ENCODE measurements at places on chromosomes 3 and 15.

DNA sequence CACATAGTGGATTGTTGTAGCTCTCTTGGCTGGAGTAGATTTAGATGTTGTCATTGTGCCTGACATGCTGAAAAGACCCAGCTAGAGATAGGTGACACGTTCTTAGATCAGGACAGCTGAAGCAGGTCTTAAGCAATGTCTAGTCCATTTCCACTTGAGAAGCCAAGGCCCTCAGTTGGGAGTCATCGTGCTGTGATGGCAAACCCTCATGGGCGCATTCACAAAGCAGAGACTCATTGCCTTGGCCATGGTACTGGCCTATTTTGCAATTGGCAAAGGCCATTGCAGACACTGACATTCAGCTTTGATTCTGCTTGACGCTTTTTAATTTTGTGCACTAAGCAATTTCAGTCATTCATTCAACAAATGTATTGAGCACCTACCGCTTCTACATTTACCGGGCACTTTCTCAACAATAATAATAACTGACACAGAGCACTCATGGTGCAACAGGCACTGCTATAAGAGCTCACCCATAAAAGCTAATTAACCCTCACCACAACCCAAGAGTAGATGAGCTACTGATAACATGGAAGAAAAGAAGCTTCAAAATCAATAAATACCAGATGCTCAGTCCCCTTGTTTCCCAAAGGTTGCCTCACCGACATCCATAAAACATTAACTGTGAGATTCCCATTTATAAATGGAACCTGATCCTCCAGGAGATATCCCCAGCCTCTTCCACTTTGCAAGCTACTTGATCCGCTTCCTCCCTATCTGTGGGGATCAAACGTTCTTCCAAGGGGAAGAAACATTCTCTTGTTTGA, 200.1 kb downstream of the TLE3 start:
- DNase-seq: no peak

DNA sequence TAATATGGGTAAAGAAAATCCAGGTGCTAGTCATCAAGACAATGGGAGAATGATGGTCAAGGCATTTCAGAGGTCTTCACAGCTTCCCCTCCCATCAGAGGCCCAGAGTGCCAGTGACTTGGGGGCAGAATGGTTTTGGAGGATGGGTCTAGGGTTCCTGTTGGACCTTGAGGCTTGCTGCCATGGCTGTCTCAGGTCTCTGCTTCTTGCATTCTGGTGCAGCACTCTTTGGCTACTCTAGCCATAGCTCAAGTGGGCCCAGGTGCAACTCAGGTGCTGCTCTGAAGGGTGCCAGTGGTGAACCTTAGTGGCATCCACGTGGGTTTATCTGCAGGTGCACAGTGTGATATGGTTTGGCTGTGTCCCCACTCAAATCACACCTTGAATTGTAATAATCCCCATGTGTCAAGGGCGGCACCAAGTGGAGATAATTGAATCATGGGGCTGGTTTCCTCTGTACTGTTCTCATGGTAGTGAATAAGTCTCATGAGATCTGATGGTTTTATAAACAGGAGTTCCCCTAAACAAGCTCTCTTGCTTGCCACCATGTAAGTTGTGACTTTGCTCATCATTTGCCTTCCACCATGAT, 48.5 kb upstream of the PEX5L start:
- DNase-seq: no peak

DNA sequence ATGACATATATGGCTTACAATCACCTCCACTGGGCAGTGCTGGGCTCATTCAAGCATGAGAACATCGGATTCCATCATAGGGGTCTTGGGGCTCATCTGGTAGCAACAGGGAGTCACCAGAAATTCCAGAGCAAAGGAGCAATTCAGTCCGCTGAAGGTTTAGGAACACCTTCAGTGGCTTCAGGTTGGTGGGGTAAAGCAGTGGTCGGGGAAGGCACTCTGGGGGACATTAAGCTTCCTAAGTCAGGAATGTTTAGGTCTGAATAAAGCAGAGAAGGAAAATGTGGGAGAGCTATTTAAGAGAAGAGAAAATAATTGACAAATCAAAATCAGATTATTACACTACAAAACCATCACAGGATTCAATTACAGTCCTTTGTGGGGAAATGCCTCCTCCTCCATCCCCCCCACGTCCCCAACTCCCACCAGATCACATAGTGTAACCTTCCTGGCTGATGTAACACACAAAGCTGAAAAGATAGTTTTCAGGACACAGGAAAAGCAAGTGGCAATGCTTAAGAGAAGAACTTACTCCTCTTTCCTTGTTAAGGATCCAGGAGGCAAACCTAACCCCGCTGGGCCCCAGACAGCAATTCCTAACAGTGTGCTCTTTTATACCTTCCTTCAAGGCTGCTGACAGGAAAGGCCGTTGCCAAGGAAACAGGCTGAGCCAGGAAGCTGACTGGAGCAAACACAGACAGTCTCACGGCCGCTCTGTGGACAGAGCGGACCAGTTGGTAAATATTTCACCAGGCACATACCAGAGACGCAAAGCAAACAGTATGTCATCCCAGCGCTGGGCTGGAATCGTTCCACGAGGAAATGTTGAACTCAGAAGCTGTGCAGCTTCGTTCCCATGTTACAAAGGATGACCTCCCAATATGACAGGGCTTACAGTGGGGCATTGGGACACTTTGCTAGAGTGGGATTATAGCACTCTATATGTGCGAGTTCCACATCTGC, 57.5 kb upstream of the LMCD1 start:
- DNase-seq: peak; percentile 96

GRCh38 chr3:79490165-79491028, 277.4 kb downstream of the ROBO1 start:
- peak; percentile 20 for DNase-seq

- DNase-seq: peak; percentile 100
Observed at GRCh38 chr3:133573054-133573628, 345 bp upstream of the CDV3 start.

DNA sequence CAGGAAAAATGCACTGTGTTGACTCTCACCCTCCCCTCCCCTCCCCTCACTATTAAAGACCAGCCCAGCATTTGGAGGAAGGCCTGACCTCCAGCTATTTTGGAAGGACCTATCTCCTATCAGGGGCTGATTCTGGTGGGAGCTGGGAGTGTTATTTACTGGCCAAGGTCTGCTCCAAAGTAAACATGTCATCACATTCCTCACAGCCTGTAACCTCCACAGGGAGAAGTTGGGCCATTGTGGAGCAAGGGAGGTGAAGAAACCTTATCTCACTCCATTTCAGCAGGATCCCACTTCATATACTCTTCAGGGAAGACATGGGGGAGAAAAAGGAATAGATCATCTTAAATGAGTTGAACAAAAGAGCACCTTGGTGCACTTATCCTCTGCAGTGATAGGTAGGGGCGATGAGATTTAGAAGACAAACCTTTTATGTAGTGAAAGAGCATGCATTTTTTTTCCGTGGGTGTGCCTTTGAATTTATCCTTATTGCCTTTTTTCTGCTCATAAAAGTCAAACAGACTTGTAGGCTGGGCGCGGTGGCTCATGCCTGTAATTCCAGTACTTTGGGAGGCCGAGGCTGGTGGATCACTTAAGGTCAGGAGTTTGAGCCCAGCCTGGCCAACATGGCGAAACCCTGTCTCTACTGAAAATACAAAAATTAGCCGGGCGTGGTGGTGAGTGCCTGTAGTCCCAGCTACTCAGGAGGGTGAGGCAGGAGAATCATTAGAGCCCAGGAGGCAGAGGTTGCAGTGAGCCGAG, 15.6 kb upstream of the FLNB start:
- no peak for DNase-seq

DNA sequence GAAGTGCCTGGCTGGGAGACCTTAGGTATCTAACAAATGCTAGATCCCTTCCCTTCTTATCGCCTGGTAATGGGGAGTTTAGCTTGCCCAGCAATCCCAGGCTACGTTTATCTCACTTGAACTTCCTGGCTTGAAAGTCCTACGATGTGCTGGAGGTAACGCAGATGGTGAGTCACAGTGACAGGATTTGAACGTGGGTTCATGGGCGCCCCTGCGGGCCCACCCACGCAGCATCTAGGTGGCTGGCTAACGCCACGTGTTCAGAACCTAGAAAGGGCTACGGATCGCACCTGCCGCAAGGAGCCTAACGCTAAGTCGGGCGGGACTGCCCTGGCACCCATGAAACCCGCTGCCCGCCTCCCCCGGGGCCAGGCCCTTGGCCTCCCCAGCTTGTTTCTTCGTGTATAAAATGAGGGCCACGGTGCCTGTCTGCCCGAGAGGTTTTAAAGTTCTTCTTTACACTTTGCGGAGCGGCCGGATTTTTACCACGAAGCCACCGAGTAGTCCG, 600 bp upstream of the USP3 start:
- DNase-seq: peak; percentile 58

- no peak for DNase-seq
Observed at GRCh38 chr3:174859756-174860155, 622 bp downstream of the NAALADL2 start.

DNA sequence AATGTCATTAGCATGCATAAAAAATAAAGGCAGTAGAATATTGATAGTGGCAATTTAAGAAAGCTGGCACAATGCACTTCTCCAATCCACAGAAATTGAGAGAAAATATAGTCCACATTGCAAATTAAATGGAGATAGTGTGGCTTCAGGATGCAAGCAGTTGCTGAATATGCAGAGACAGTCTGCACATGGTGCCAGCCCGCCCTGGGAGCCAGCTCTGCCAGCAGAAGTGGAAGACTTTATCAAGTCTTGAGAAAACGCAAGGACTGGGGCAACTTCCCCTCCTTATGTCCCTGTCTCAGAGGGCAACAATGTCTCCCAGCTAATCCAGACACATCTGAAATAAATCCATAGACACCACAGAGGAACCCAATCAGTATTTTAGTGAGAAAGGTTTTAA, 57.2 kb downstream of the MB21D2 start:
- DNase-seq: no peak

DNA sequence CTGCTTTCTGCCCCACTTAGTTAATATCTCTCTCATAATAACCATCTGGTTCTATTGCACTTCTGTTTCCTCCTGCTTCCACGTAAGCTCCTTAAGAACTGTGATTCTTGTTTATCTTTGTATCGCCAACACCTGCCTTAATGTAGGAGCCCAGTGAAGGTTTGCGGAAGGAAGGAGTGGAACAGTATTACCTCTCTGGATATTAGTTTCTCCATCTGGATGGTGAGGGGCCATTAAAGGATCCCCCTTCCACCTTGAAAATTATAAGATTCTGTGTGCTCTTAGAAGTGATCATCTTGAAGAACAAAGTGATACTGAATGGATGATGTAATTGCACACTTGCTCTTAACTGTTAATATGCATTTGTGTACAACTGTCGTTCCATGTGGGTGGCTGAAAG, 2.2 kb downstream of the CHRNA5 start:
- DNase-seq: no peak

- DNase-seq: no peak
Observed at GRCh38 chr3:108014943-108015342, 75.9 kb downstream of the CD47 start.

DNA sequence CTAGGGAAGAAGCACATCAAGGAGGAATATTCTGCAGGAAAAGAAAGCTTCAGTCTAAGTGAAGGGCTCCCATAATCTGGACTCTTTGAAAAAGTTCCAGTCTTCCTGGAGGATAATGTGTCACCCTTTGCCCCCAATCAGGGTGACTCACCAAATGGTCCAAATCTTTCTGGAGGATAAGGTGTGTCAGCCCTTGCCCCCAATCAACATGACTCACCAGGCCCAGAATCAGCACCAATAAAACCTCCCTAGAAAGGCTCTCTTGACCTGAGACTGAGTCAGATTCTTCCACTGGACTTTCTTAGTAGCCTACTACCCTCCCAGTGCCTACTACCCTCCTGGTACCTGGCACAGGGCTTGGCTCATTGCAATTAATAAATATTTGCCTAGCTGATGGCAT, 9.5 kb upstream of the ARL14 start:
- no peak for DNase-seq

GRCh38 chr3:154338570-154338969, 14.3 kb upstream of the DHX36 start:
- DNase-seq: no peak

- DNase-seq: no peak
Observed at GRCh38 chr3:102532901-102533300, 98.1 kb downstream of the ZPLD1 start.

DNA sequence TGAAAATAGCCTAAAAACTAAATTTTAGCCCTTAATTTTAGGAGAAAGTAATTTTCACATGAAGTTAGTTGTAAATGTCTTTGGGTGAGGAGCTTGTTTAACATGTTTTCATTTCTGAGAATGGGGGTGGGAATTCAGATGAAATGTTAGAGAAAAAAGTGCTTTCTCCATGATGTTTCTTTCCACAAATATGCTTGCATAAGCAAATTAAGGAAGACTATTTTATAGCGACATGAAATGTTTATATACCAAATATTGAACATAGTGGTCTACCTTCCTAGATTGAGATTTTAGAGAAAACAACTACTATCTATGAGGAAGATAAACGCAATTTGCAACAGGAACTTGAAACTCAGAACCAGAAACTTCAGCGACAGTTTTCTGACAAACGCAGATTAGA, 13.0 kb upstream of the RPLP1 start:
- DNase-seq: no peak

DNA sequence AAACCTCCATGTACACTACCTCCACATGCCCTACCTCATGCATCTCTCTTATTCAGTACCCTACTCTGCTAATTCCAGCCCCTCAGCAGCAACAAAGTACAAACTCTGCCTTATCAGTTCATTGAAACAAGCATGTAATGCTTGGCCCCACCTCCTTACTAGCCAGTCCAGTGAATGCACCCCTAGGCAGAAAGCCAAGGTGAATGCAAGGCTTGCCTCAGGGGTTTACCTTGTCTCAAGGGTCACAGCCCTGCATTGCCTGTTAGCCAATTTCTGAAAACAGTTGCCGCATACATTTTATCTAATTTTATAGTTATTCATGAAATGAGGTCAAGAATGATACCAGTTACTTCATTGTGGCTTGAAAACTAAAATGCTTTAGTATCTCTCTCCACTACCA, 576.4 kb downstream of the FHIT start:
- no peak for DNase-seq

DNA sequence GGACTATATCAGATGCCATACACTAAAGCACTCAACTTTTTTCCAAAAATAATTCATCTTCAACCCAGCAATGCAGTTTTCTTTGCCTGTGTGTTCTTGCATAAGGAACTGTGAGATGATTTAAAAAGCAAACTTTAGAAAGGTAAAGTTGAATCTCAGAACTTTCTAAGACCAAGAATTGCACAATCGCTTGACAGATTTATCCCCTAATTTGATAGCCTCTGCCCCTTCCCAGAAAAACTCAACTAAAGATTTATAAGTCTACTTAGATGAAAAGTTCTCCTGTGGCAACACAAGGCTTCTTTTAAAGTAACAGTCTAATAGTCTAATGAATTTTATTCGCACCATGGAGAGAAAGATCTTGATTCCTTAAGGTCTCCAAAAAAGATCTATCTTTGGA, 259.3 kb downstream of the MAGI1 start:
- DNase-seq: no peak

GRCh38 chr15:57015897-57016296, 97.5 kb downstream of the TCF12 start:
- no peak for DNase-seq

- no peak for DNase-seq
Observed at GRCh38 chr3:125067225-125067624, 11.4 kb upstream of the HEG1 start.

DNA sequence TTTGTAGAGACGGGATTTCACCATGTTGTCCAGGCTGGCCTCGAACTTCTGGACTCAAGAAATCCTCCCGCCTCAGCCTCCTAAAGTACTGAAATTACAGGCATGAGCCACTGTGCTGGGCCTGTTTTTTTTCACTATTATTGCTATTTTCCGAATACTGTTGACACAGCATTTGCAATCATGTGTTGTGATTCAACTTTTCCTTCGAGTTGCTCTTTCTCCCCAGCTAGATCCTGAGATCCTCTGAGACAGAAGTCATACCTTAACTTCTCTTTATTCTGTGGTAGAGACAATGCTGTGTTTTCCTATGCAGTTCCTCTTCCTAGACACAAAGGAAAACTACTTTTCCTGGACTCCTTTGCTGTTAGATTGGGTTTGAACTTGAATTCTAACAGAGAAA, 46.4 kb upstream of the USP3 start:
- DNase-seq: no peak

Measured in AG04450 (cell line).